ENCODE measurements at places on chromosomes 7 and 10. TPM values are rescaled to one million over a fixed set of nuclear protein-coding genes. Genes with fewer than 3 reads are reported as not detected.

GRCh38 chr10:103232131-103232673 is 13.5 kb upstream of the RPEL1 start:
- DNase-seq: no peak

- DNase-seq: no peak
Observed at GRCh38 chr10:43236176-43236850, 30.6 kb downstream of the RASGEF1A start.

The STAG3 gene
- 81.7 TPM for total RNA-seq

DNA sequence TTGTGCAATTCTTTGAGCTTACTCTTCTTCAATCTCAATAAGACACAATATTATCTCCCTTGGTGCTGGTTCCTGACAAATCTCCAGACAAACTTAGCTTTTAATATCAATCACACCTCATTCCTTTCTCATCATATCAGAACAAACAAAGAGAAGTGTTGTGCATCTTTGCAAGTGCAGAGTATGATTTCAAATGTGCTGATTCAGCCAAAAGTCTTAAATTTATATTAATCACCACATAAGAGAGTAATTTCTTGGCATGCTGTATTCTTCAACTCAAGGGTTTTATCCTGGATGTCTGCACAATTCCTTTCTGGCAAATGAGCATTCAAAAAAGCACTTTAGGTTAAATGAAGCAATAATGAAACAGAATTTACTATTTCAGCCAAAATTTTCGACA is 877.8 kb downstream of the ANKRD7 start:
- DNase-seq: no peak

GRCh38 chr7:142355328-142355727 is 97.5 kb upstream of the PRSS58 start:
- DNase-seq: no peak

The ANXA8 gene
- 0.19 TPM for total RNA-seq

The MUC3A gene
- total RNA-seq: 0.10 TPM

- no peak for DNase-seq
Observed at GRCh38 chr7:15620491-15621185, 58.8 kb upstream of the AGMO start.

DNA sequence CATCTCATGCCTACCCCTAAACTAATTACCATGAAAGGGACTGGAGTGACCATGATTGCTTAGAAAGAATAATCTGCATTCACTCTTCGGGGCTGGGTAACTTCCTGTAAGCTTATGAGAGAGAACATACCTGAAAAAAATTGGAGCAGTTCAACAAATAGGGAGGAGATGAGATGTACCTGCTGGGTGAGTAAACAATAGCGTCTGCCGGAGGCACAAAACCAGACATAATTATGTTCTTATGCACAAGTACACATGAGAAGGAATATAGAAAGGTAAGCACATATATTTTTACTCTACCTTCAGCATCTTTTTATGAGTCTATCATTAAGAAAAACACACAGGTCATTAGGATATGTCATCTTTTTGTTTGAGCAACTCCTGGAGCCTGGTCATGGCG is 224.6 kb upstream of the FERD3L start:
- no peak for DNase-seq

- DNase-seq: no peak
Observed at GRCh38 chr7:132255898-132256297, 320.4 kb downstream of the PLXNA4 start.

DNA sequence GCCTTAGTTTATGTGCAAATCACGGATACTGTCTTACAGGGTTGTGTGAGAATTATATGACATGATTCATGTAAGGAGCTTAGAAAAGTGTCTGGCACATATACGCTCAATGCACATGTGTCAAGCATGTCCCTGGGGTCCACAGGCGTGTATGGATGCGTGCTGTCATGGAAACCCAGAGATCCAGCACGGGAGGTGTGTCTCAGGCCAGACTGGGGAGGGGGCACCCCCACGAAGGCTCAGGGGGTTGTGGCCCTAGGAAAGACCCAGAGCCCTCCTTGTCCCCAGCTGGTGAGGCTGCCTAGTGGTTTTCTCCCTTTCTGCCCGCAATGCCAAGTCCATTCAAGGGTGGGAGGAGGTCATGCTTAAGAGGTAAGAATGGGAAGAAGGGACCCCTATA is 9.1 kb downstream of the BTBD16 start:
- DNase-seq: no peak

The GNB2 gene
- 174 TPM for total RNA-seq

The MOSPD3 gene
- total RNA-seq: 7.7 TPM

DNA sequence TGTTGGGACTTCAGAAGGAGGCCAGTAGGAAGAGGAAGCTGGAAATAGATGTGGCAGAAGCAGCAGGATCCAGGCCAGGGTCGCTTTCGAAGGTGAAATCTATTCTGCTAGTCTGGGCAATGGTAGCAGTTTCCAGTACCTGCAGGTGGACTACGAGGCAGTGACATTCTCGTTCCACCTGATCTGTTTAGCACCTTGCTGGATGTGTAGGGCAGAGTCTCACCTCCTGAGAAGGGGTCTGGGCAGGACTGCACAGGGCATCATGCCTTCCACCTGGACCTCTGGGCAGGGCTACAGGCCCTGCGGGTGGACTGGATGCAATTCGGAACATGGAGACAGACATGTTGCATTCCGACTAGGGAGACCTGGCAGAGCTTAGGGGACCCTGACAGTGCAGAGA is 254.8 kb upstream of the ZNF32 start:
- DNase-seq: no peak

The GRID2IP gene
- total RNA-seq: not detected

The MEST gene
- total RNA-seq: 8.2 TPM

DNA sequence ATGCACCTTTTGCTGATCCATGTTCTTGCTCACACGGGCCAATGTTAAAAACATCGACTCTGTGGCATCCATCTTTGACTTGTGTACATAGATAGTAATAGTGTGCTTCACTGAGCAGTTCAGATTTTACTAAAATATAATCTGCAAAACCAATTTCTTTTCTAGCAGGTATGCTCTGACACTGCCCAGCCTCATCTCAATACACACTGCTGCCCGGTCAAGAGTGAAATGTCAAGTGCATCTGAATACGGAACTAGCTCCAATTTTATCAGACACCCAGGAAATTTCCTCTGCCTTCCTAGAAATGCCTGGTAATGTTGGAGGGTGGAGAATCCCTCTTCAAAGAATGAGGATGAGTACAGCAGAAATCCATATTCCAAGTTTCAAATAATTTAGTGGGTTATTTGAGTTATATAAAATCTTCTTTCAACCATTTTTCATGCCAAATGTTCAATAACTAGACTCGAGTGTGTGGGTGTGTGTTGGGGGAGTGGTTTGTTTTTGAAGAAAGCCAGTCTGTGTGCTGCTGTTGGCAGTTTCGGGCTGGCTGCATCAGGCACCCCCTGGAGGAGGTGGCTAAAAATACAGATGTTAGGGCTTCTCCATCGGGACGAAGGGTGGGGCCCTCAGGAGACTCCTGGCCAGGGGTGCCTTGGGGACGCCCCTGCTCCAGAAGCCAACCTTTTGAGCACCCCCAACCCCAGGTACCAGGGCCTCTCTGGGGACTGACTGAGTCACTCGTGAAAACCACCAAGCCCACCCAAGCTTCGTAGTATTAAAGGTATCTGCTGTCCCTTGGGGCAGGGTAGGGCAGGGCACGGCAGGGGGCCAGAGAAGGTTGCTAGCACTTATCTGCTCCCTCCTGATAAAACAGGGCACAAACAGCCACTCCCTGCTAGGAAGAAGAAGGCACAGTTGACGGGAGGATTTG is 15.4 kb downstream of the CTBP2 start:
- DNase-seq: no peak

DNA sequence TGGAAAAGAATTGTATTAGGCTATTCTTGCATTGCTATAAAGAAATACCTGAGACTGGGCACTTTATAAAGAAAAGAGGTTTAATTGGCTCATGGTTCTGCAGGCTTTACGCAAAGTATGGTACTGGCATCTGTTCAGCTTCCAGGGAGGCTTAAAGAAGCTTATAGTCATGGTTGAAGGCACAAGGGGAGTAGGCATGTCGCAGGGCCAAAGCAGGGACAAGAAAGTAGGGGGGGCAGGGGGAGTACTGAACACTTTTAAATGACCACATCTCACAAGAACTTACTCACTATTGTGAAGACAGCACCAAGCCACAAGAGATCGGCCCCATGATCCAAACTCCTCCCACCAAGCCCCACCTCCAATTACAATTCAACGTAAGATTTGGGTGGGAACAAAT is 152.5 kb upstream of the PHF14 start:
- DNase-seq: no peak

The FAM25G gene
- total RNA-seq: not detected

DNA sequence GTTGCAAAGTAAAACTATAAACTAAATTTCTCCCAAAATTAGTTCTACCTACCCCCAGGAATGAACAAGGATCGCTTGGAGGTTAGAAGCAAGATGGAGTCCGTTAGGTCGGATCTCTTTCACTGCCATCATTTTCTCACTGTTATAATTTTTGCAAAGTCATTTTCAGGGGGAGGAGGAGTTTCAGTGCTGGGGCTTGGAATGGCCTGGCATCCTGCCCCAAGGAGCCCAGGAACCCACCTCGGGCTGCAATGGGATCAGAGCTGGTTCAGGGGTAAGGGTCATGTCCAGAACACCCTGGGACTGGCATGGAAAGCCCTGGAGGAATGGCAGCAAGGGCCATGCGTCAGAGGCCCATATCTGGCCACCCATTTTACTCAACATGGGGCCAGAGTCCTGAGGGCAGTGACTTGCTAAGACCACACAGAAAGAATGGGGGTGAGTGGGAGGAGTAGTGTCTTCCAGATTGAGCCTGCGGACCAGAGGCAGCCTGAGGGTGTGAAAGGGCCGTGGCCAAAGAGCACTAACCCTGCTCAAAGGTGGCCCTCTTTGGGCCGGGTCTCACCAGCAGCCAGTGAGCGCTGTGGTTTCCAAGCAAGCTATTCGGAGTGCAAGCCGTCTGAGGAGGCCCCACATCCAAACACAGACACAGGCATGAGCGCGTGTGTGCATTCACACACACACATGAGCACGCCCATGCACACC is 31.8 kb downstream of the GPRIN2 start:
- DNase-seq: no peak

All from GM12878 (cell line).